ENCODE measurements at places on chromosomes 13 and 19. TPM values are rescaled to one million over a fixed set of nuclear protein-coding genes. Genes with fewer than 3 reads are reported as not detected.

CERS1 gene
- 0.12 TPM for polyA plus RNA-seq

TBXA2R gene
- 0.59 TPM for polyA plus RNA-seq

RAVER1 gene
- 7.1 TPM for polyA plus RNA-seq

PEAK3 gene
- polyA plus RNA-seq = 0.02 TPM

Data from esophagus (tissue), 2 donors.